Colonic mucosa (tissue), 4 donors: ENCODE measurements at places on chromosomes 16 and 17. TPM values are rescaled to one million over a fixed set of nuclear protein-coding genes. Genes with fewer than 3 reads are reported as not detected.

- DNase-seq, result no peak
- H3K27me3 ChIP-seq, result no peaks in the 10 kb centered on the region
- no peaks in the 10 kb centered on the region for H3K36me3 ChIP-seq
- H3K4me3 ChIP-seq, result no peak overlapping the region
- H3K27ac ChIP-seq, result no peak overlapping the region
- H3K4me1 ChIP-seq, result no peaks in the 10 kb centered on the region
Measured at GRCh38 chr16:58035356-58036170, 10.0 kb downstream of the MMP15 start.

- no peaks in the 10 kb centered on the region for H3K4me1 ChIP-seq
- DNase-seq, result no peak
- no peak overlapping the region for H3K27ac ChIP-seq
- no peak overlapping the region for H3K4me3 ChIP-seq
Measured at GRCh38 chr16:50808929-50809538, 67.1 kb downstream of the CYLD start.

GRCh38 chr16:51057969-51058337, 93.1 kb downstream of the SALL1 start:
- no peaks in the 10 kb centered on the region for H3K27me3 ChIP-seq
- H3K27ac ChIP-seq, result no peak overlapping the region
- H3K36me3 ChIP-seq, result no peaks in the 10 kb centered on the region
- DNase-seq, result no peak
- H3K4me1 ChIP-seq, result no peaks in the 10 kb centered on the region

Gene ELP5
- total RNA-seq, result 34.4 TPM

DNA sequence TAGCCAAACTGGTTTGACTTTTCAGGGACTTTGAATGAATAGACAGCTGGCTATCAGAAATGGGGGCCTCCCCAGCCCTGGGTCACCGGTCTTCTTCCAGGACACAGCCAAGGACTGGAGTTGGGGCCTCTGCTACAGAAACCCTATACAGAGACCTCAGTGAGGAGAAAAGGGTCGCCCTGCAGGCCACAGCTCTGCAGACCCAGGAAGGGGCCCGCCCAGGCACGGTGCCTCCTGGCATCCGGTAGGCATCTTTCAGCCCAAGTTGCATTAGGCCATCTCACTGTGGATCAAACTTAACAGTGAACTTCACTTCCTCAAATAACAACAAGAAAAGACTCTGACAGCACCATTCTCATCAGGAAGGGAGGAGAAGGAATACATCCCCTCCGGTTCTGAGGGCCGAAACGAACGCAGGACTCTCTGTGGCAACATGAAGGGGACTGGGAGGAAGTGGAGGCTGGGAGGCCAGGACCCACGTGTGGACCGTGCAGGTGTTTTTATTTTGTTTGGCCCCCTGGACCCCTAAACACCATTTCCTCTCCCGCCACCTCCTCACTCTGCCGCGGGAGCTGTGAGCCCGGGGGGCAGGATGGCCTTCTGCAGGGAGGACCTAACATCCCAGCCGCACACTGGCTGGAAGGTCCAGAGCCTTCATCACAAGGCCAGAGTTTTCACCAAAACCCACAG, 7.2 kb downstream of the SLC38A10 start:
- H3K4me3 ChIP-seq, result no peak overlapping the region
- peaks cover 9% of the 10 kb centered on the region for H3K36me3 ChIP-seq
- peaks cover 4% of the 10 kb centered on the region for H3K4me1 ChIP-seq
- no peak overlapping the region for H3K27ac ChIP-seq

Gene RASD1
- total RNA-seq, result 24.9 TPM

GRCh38 chr16:77617553-77617952, 104.8 kb upstream of the NUDT7 start:
- H3K4me3 ChIP-seq, result no peak overlapping the region
- H3K4me1 ChIP-seq, result no peaks in the 10 kb centered on the region
- H3K36me3 ChIP-seq, result no peaks in the 10 kb centered on the region
- H3K27me3 ChIP-seq, result no peaks in the 10 kb centered on the region
- no peak for DNase-seq

- no peak overlapping the region for H3K4me3 ChIP-seq
- DNase-seq, result no peak
- H3K36me3 ChIP-seq, result peaks cover 11% of the 10 kb centered on the region
- H3K27me3 ChIP-seq, result no peaks in the 10 kb centered on the region
- no peaks in the 10 kb centered on the region for H3K4me1 ChIP-seq
- H3K27ac ChIP-seq, result no peak overlapping the region
Measured at GRCh38 chr17:65533056-65533745, 28.2 kb downstream of the AXIN2 start.

Gene HCRT
- not detected for total RNA-seq

GRCh38 chr16:85750146-85750826, 610 bp downstream of the C16orf74 start:
- no peaks in the 10 kb centered on the region for H3K36me3 ChIP-seq
- peak overlapping the region; percentile 46 for H3K4me3 ChIP-seq
- peaks cover 30% of the 10 kb centered on the region for H3K27me3 ChIP-seq
- no peak overlapping the region for H3K27ac ChIP-seq

DNA sequence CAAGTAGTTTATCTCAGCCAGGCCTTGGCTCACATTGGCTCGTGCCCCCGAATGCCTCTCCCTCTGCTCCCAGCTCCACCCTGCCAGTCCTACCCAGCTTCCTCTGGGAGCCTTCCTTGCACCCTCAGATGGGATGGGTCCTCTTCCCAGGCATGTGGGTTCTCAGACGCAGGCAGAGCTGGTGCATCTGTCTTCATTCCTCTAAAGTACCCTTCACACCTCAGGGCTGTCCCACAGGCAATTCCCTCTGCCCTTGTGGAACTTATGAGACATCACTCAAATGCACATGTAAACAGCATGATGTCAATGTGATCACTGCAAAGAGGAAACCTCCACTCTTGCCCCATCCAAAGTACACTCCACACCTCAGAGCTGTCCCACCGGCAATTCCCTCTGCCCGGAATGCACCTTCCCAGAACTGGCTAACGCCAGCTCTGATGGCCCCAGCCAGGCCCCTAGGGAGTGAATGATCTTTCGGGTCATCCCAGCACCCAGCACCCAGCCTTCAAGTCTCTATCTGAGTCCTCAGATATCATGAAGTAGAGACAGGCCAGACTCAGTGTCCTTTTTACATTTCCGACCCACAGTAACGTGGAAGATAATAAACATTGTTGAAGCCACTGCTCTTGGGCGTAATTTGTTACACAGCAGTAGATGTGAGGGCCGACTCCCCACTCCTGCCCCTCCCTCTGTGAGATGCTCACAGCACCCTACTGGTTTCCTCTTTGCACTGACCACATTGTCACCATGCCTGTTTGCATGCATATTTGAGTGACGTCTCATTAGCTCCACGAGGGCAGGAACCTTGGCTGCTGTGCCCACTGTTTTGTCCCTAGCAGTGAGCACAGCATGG, 85.4 kb downstream of the N4BP1 start:
- H3K36me3 ChIP-seq, result no peaks in the 10 kb centered on the region
- H3K27me3 ChIP-seq, result no peaks in the 10 kb centered on the region
- no peak for DNase-seq
- H3K4me3 ChIP-seq, result no peak overlapping the region
- H3K27ac ChIP-seq, result no peak overlapping the region

DNA sequence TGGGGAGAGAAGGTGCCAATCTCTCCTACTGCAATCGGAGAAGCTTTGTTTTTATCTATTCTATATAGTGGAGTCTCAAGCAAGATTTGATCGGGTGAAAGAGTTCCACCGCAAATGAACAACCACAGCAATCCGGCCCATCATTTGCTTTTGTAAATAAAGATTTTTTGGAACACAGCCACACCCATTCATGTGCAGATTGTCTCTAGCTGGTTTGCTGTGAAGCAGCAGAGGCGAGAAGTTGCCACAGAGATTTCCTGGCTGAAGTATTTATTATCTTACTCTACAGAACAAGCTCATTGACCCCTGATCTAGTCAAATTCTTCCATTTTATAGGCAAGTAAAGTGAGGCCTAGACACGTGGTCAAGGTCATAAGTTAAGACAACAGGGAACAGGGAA, 195.5 kb upstream of the TNRC6C start:
- no peak overlapping the region for H3K27ac ChIP-seq
- DNase-seq, result no peak
- H3K36me3 ChIP-seq, result no peaks in the 10 kb centered on the region
- no peaks in the 10 kb centered on the region for H3K4me1 ChIP-seq

DNA sequence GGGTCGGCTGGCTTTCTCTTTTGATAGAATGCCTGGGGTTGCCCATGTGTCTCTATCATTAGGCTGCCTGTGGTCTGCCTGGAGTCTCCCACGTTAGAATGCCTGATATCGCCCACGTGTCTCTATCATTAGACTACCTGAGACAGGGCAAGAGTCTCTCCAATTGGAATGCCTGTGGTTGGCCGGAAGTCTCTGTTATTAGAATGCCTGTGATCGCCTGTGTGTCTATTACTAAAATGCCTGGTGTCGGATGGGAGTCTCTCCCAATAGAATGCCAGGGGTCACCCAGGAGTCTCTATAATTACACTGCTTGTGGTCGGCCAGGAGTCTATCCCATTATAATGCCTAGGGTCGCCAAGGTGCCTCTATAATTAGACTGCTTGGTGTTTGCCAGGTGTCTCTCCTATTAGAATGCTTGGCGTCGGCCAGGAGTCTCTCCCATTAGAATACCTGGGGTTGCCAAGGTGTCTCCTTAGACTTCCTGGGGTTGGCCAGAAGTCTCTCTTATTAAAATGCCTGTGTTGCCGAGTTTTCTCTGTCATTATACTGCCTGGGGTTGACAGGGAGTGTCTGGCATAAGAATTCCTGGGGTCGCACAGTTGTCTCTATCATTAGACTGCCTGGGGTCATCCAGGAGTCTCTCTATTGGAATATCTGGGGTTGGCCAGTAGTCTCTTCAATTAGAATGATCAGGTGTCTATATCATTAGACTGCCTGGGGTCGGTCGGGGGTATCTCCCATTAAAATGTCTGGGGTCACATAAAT, 2272.8 kb downstream of the TP53TG3F start:
- H3K27ac ChIP-seq, result no peak overlapping the region
- H3K4me3 ChIP-seq, result no peak overlapping the region
- H3K27me3 ChIP-seq, result no peaks in the 10 kb centered on the region
- H3K36me3 ChIP-seq, result no peaks in the 10 kb centered on the region
- H3K4me1 ChIP-seq, result no peaks in the 10 kb centered on the region

Gene CA7
- 120 TPM for total RNA-seq

DNA sequence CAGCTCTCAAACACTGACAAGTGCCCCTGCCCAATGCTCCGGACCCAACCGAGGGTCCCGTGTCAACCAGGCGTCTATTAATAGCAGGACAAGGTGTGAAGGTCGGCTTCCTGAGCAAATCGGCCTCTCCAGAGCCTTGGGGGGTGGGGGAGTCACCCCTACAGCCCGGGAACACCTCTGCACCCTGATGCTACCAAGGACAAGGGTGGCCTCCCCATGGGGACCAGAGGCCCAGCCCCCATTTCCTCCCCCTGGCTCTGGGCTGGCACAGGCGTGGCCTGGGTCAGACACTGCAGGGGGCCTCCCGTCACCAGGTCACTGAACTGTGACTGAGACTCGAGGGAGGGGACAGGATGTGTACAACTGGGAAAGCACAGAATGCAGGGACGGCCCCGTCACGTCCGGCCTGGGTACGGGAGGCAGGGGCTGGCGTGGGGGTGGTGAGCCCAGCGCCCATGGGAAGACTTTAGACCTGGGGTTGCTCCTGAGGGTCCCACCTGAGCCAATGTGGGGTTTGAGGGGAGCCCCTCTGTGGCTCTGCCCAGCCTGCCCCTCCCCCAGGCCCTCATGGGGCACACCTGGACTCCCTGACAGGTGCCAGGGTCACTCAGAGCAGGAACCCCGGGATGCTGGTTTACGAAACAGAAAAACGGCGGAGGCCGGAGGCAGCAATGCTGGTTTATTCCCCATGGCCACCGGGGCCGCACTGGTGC, 579 bp upstream of the CYBA start:
- H3K4me1 ChIP-seq, result peaks cover 8% of the 10 kb centered on the region
- H3K4me3 ChIP-seq, result peak overlapping the region; percentile 86
